ENCODE measurements at places on chromosomes 13 and 19.

GRCh38 chr19:10431254-10431942, 11.1 kb downstream of the PDE4A start:
- peak; percentile 73 for DNase-seq

GRCh38 chr19:49167857-49168409, 10.3 kb downstream of the TRPM4 start:
- DNase-seq = no peak

DNA sequence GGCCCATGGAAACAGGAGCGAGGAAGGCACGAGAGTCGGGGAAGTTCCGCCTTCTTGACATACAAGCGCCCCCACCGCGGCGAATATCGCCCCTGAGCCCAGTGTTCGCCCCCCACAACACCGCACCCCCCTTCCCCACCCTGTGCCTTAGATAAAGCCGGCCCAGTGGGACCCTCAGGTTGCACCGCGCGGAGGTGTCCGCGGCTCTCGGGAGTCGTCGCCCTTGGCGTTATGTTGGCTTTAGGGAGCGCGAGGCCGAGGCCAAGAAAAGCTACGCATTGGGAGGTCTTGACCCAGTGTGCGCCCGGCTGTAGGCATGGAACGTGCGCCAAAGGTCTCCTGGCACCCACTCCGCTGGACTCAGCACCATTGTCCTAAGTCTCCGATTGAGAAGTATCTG, 603 bp upstream of the ZNF132 start:
- DNase-seq = no peak

GRCh38 chr19:39238209-39238608, 6.6 kb downstream of the IFNL3 start:
- DNase-seq = no peak

DNA sequence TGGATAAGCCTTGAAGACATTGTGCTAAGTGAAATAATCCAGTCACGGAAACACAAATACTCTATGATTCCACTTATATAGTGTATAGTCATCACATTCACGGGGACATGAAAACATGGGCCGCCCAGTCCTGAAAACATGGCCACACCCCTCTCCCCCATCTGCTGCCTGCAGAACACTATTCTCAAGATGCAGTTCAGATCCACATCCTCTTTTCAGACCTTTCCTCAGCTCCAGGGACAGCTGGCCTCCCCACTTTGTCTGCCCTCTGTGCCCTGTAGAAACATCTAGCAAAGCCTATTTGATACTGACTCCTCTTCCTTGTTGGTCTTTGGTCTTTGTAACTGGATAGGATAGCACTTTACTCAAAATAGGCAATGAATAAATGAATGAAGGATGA, 8.3 kb downstream of the RFX2 start:
- DNase-seq = no peak

- no peak for DNase-seq
Observed at GRCh38 chr19:38685666-38686529, 38.4 kb downstream of the ACTN4 start.

DNA sequence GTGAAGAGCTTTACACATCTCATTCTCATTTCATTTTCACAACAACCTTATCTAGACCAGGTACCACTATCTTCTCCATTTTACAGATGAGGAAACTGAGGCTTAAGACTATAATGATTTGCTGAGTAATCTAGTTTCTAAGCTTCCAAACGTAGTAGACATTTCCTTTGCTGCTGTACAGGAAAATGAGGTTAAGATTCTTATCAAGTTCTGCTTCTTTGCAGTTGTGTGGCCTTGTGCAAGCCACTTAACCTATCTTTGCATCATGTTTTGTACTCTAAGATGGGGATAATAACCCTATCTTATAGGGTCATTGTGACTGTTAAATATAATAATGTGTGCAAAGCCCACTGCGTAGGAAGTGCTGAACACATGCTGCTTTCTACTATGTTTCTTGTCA, 307.9 kb downstream of the HS6ST3 start:
- DNase-seq = no peak

DNA sequence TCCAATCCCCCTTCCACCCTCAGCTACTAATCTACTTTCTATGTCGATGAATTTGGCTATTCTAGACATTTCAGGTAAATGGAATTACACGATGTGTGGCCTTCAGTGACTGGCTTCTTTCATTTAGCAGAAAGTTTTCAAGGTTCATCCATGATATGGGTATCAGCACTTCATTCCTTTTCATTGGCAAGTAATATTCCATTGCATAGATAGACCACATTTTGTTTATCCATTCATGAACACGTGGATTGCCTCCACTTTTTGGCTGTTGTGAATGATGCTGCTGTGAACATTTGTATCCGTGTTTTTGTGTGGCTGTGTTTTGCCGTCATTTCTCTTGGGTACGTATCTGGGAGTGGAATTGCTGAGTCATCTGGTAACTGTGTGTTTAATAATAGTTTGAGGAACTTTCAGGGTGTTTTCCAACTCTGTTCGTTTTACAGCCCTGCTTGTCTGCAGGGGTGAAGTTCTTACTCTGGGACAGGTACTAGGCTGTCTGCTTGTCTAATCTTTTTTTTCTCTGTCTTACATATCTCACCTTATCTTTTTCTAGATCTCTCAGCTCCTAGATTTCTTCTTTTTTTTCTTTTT, 32.5 kb downstream of the MARK4 start:
- peak; percentile 78 for DNase-seq

GRCh38 chr13:95643936-95644598, 439 bp downstream of the DZIP1 start:
- no peak for DNase-seq

- DNase-seq = peak; percentile 89
Observed at GRCh38 chr19:43780706-43781525, at the start of gene KCNN4. TSS of gene KCNN4 (minus strand) at chr19:43780973. CDS start at chr19:43780861, 112 bp downstream.

DNA sequence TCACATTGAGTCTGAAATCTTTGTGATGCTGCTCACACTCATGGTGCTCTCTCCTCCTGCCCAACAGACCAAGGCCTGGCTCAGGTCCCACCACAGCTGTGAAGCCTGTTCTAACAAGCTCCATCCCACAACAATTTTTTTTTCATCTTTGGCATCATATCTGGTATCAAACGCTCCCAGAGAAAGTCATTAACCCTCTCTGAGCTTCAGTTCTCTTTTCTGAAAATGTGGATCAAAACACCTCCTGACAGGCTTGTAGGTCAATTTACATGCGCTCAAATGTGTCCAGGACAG, 224.4 kb downstream of the LACC1 start:
- no peak for DNase-seq

- no peak for DNase-seq
Observed at GRCh38 chr19:49660338-49660961, 5.2 kb downstream of the IRF3 start.

GRCh38 chr19:9306443-9306842, 3.2 kb downstream of the ZNF699 start:
- no peak for DNase-seq

- no peak for DNase-seq
Observed at GRCh38 chr19:54937926-54938325, 9.4 kb downstream of the NLRP7 start.

- DNase-seq = no peak
Observed at GRCh38 chr13:107753291-107753690, 462.0 kb downstream of the LIG4 start.

DNA sequence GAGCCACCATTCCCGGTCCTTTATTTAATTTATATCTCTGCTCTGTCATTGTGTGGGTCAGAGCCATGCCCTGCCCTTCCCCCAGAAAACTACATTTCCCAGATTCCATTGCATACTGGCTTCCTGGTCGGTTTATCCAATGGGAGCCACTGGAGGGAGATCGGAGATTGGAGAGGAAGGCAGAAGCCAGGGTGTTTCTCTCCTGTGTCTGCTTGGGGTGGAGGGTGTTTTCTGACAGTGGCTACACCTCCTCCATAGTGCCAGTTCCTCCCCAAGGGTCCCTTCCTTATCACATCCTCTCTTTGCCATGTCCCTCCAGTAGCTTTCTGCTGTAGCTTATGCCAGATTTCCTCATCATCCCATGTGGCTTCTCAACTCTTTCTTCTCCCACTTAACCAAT, 19.0 kb downstream of the OLFM2 start:
- DNase-seq = peak; percentile 62

- peak; percentile 92 for DNase-seq
Observed at GRCh38 chr19:43674596-43674995, 4.6 kb upstream of the PLAUR start.

DNA sequence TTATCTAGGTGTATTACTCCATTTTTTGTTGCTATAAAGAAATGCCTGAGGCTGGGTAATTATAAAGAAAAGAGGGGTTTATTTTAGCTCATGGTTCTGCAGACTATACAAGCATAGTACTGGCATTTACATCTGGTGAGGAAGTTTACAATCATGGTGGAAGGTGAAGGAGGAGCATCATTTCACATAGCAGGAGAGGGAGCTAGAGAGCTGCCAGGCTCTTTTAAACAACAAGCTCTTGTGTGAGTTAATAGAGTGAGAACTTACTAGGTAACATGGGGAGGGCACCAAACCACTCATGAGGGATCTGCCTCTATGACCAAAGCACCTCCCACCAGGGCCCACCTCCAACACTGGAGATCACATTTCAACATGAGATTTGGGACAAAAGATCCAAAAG, 221.7 kb upstream of the GPC6 start:
- no peak for DNase-seq

DNA sequence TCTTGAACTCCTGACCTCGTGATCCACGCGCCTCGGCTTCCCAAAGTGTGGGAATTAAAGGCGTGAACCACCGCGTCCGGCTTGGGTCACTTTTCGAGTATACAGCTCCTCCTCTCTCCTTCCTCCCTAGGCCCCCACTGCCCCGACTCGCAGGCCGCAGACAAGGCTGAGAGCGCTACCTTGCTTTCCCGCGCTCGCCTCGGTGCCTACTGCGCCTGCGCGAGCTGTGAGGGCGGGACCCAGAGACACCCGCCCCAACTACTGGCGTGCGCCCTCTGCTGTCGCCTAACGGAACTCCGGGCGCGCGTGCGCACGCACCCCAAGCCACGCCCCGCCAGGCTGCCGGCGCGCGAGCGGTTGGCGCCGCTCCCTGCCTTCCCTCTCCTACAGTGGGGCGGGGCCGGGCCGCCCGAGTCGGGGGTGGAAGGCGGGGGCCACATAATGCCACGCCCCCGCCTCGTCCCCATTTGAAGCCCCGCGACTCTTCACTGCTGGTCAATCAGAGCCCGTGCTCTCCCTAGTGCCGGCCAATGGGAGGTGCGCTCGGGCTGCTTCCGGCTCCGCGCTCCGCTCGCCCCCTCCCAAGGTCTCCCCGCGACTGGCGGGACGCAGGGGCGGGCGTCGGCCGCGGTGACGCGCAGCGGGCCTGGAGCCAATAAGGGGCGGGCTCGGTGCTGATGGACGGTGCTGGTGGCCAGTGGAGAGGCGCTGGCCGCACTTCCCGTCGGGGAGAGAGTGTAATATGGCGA, at the start of gene RAB8A:
RAB8A (plus strand) TSS at position 730 of the 749 bp plus-strand sequence; CDS start at position 743, 13 bp downstream.
- peak; percentile 100 for DNase-seq

DNA sequence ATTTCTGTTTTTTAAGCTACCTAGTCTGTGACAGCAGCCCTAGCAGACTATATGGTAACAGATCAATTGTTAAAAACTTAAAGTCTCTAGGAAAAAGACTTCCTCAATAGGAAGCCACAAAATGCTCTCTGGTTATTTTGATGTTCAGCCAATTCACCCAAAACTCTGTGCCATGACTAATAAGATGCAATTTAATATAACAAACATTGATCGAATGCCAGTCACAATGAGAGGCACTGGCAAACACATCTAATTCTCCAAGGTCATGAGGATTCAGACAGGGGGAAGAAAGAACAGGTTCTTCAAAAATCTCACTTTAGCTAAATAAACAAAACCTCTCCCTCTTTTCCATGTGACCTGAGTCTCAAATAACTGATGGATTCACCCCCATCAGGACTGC, 107.5 kb downstream of the SUCLA2 start:
- DNase-seq = no peak

- no peak for DNase-seq
Observed at GRCh38 chr13:113146750-113147149, 11.7 kb upstream of the PROZ start.

DNA sequence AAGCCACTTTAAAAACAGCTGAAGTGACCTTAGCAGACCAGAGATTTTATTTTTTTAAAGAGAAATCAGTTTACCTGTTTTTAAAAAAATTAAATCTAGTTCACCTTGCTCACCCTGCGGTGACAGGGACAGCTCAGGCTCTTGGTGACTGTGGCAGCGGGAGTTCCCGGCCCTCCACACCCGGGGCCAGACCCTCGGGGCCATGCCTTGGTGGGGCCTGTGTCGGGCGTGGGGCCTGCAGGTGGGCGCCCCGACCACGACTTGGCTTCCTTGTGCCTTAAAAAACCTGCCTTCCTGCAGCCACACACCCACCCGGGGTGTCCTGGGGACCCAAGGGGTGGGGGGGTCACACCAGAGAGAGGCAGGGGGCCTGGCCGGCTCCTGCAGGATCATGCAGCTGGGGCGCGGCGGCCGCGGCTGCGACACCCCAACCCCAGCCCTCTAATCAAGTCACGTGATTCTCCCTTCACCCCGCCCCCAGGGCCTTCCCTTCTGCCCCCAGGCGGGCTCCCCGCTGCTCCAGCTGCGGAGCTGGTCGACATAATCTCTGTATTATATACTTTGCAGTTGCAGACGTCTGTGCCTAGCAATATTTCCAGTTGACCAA, 10.8 kb downstream of the PLPPR3 start:
- no peak for DNase-seq

DNA sequence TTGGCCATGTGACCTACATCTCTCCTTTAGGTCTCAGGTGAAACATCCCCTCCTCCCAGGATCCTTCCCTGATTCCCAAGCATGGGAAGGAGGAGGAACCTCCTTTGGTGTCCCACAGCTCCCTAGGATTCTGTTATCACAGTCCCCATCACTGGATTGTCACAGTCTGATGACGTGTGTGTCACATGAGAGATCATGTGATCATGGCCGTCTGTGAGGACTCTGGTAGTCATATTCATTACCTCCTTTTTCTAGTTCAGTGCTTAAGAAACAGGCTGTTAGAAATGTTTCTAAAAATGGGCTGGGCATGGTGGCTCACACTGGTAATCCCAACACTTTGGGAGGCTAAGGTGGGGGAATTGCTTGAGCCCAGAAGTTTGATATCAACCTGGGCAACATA, 3.0 kb downstream of the DHX34 start:
- peak; percentile 40 for DNase-seq

GRCh38 chr19:12639901-12640613, 26.5 kb downstream of the MAN2B1 start:
- DNase-seq = peak; percentile 91

- no peak for DNase-seq
Observed at GRCh38 chr19:43498233-43498842, 6.2 kb downstream of the PHLDB3 start.

- peak; percentile 62 for DNase-seq
Observed at GRCh38 chr13:102680842-102681740, 13.8 kb downstream of the METTL21C start.

- DNase-seq = no peak
Observed at GRCh38 chr19:52464798-52465470, 11.6 kb downstream of the ZNF578 start.

- DNase-seq = peak; percentile 86
Observed at GRCh38 chr19:342801-343421, 1.7 kb downstream of the MIER2 start.

DNA sequence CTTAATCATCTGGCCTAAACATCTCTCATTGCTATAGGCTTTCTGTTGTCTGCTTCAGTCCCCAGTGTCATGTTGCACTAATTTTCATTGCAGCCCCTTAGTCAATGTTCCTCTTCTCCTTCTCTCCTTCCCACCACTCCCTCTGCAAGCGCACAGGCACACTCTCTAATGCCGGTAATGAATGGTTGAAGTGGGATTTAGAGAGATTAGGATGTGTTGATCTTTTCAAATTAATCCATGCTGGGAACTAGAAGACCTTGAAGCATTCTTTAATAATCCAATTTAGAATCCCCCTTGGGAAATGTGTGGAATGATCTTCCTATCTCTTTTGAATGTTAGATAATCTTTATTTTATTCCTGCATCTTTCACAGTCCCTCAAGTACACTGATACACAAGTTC, 33.2 kb upstream of the NDFIP2 start:
- no peak for DNase-seq

GRCh38 chr19:55901369-55902079, 30.6 kb downstream of the NLRP13 start:
- no peak for DNase-seq
